ENCODE measurements at places on chromosomes 16 and 17.

- DNase-seq = peak; percentile 94
Observed at GRCh38 chr17:73343168-73343634, 31.4 kb upstream of the CDC42EP4 start.

GRCh38 chr16:4378161-4378666 lies 6.6 kb downstream of the VASN start:
- no peak for DNase-seq

DNA sequence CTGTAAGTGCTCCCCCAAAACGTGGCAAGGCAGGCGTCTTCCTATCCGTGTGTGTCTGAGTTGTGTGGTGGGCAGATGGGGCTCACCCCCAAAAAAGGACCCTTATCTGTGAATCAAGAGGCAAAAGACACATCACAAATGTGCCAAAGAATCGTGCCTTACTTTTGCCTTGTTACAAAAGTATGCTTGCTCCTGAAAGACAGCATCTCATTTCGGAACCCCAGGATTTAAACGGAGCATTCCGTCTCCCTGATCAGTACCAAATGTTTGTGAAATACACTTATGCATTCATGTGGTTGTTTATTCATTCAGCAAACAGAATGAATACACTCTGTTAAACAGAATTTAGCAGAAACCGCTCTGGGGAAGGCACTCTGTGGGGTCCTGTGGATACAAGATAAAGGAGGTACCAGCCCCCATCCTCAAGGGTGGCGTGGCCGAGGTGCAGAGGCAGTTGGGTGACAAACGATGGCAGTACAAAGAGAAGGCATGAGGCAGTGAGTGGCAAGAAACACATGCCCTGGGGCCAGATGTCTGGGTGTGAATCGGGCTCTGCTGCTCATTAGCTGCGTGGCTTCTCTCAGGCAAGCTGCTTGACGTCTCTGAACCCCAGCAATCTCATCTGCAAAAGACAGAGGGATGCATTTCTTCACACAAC lies 654 bp downstream of the WFDC1 start:
- DNase-seq = peak; percentile 33

GRCh38 chr16:88770461-88771293 lies 14.3 kb downstream of the PIEZO1 start:
- DNase-seq = peak; percentile 62

DNA sequence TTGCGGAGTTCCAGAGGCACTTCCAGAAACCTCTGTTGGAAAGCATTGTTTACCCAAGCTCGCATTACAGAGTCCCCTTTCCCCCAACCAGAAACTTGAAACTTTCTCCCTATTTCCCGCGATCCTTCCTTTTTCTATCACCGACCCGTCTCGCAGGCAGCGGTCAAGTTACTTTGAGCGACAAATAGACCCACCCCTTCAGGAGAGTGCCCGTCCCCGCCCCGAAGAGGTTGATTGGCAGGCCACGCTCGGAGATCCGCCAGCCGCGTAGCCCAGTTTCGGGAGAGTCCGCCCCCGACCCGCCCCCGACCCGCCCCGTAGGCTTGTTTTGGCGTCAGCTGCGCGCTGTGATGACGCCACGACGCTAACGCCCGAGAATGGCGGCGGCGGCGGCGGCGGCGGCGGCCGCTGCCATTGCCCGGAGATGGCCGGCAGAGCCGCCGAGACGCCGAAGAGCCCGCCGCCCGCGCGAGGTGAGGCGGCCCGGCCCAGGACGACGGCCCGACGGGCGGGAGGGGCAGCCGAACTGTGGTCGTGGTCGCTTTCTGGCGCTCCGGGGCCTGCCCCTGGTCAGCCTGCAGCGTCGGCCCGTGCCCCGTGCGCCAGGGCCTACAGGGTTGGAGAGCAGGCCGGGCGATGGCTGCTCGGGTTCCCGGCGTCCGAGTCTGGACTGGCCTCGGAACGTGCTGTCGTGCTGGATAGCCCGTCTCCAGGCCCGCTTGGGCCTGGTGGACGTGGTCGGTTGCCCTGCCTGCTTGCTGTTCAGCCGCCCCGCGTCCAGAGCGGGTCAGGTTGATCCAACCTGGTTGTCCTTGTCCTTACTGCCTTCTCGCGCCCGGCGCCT lies at the start of gene PSKH1:
TSS of gene PSKH1 (plus strand) at position 356 of the 844 bp plus-strand sequence. CDS start 15,496 bp downstream, outside the sequence.
- DNase-seq = peak; percentile 99

- no peak for DNase-seq
Observed at GRCh38 chr17:73822371-73822770, 178.1 kb upstream of the SDK2 start.

DNA sequence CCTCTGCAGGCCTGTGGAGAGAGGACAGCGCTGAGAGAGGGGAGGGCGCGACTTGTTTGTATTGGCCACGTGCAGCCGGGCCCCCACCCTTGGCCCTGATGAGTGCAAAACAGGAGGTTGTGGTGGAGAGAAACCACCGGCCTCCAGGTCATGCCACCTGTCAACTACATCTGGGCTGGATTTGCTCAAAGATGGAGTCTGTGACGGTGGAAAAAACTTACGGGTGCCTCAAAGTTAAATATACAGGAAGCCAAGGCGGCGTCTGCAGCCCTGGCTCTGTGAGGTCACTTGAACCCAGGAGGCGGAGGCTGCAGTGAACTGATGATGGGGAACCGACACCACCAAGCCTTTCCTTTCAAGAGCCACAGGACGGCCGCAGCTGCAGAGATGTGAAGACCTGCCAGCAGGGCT lies 15.7 kb downstream of the C16orf74 start:
- no peak for DNase-seq

DNA sequence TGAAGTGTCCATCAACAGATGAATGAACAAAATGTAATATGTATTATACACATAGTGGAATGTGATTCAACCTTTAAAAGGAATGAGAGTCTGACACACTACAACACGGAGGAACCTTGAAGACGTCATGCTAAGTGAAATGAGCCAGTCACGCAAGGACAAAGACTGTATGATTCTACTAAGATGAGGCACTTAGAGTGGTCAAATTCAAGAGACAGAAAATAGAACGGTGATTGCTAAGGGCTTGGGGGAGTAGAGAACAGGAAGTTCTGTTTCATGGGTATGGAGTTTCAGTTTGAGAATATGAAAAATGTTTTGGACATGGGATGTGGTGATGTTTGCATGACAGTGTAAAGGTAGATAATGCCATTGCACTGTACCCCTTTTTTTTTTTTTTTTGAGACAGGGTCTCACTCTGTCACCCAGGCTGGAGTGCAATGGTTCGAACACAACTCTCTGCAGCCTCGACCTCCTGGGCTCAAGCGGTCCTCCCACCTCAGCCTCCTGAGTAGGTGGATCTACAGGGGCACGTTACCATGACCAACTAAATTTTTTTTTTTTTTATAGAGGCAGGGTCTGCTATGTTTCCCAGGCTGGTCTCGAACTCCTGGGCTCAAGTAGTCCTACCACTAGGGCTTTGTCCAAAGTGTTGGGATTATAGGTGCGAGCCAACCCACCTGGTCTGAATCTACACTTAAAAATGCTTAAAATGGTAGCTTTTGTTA lies 2.9 kb upstream of the CCDC102A start:
- no peak for DNase-seq

- no peak for DNase-seq
Observed at GRCh38 chr16:67017421-67017750, 11.6 kb upstream of the CBFB start.

DNA sequence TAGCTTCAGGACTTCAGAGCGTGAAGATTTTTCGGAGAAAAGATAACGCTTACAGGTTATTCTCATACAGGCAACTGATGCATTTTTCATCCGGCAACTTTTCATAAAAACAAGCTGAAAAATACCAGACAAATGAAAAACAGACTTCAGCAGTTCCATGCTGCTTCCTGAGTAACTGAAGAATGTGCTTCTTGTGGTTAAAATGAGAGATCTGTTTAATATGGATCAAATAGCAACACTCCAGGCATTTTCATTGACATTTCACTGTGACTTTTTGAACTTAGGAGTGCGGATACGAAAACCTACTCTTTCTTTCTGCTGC lies 705 bp upstream of the PITPNC1 start:
- DNase-seq = peak; percentile 81

- no peak for DNase-seq
Observed at GRCh38 chr16:19578378-19578971, 23.0 kb downstream of the VPS35L start.

DNA sequence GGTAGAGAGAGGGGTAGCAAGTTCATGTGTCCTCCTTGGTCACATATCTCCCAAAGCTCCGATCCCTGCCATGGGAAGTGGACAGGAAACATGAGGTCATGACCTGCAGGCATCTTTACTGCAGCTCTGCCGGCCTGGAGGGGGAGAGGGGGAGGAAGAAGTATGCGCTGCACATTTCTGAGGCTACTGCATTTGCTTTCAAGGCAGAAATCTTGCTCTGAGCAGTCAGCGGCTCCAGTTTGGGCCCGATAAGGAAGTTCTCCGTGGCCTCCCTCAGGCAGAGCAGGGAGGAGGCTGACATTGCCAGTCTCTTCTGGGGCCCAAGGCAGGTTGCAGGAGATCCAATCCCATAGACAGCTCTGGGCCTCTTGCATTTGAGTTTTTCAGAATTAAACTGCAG lies 1.5 kb upstream of the NHERF1 start:
- no peak for DNase-seq

DNA sequence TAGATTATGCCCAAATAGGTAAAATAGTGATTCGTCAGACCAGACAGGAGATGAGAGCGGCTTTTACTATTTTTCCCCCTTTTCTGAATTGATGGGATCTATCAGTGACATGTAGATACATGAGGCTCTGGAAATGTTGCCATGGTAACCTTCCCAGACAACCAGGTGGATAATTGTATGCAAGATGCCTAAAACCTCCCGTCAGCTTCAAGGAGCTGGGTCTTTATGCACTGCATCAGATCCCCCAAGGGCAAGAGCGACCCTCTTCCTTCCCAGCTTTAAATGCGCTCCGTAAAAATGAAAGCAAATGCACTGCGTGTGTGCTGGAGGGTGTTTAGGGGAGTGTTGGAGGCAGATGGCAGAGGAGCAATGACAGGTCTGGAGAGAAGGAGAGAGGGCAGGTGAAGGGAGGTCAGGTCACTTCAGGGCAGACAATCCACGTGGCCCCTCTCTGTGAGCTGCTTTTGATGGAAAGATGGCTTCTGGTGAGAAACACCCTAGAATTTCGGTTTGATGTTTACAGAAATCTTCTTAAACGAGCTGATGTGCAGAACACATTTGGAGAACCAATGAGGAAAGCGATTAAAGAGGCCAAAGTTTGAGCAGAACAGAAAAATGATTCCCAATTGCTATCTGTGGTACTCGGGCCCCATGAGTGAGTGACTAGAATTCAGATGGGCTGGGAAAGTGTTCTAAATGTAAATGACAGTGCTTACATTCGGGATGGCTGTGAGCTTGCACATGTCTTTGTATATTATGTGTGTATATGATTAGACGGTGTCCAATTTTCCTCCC lies 461.7 kb upstream of the HSBP1 start:
- DNase-seq = no peak

GRCh38 chr16:97822-98221 lies 19.8 kb downstream of the MPG start:
- DNase-seq = no peak

- DNase-seq = no peak
Observed at GRCh38 chr16:56343661-56344517, 81.5 kb downstream of the AMFR start.

DNA sequence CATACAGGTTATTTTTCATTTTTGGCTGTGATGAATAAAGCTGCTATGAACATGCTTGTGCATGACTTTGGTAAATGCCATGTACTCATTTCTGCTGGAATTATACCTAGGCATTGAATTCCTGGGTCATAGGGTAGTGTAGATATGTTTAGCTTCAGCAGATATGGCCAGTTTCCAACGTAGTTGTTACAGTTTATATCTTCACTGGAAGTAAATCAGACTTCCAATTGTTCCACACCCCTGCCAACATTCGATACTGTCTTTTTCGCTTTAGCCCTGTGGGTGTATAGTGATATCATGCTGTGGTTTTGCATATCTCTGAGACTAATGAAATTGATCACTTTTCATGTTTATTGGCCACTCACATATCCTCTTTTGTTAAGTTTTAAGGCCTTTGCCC lies 50.4 kb downstream of the ARHGAP27 start:
- no peak for DNase-seq

DNA sequence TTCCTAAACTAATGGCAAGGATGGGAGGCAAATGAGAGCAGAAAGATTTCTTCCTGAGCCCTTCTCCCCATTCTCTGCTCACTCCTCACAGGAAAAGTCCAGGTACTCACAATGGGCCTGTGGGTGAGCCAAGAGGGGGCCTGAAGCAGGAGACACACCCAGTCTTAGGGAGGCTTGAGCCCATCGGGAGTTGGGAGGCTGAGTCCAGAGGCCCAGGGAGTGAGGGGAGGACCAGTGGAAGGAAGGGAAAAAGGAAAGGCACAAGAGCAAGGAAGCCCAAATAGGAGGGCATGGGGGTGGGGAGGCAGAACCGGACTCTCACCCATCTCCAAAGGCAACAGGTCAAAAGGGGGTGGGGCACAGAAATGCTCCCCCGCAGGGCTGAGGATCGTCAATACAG lies 68.1 kb upstream of the CNEP1R1 start:
- no peak for DNase-seq

- no peak for DNase-seq
Observed at GRCh38 chr17:80119839-80120238, 18.5 kb downstream of the GAA start.

DNA sequence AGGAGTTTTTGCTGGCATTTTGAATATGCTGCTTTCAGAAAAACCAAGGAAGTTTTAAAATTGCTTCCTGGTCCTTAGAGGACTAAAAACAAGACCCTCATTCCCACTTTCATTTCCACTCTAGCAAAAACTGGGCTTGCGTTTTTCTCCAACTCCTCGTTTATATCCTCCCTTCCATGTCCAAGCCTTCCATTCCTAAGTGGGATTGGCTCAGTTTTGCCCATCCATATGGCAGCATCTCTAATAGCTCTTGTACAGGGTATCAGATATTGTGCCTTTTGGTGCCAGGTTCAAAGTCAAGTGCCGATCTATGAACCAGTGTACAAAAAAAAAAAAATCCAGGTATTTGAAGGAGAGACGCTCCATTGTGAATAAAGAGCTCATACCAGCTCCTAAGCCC lies 9.9 kb upstream of the TBKBP1 start:
- DNase-seq = no peak

DNA sequence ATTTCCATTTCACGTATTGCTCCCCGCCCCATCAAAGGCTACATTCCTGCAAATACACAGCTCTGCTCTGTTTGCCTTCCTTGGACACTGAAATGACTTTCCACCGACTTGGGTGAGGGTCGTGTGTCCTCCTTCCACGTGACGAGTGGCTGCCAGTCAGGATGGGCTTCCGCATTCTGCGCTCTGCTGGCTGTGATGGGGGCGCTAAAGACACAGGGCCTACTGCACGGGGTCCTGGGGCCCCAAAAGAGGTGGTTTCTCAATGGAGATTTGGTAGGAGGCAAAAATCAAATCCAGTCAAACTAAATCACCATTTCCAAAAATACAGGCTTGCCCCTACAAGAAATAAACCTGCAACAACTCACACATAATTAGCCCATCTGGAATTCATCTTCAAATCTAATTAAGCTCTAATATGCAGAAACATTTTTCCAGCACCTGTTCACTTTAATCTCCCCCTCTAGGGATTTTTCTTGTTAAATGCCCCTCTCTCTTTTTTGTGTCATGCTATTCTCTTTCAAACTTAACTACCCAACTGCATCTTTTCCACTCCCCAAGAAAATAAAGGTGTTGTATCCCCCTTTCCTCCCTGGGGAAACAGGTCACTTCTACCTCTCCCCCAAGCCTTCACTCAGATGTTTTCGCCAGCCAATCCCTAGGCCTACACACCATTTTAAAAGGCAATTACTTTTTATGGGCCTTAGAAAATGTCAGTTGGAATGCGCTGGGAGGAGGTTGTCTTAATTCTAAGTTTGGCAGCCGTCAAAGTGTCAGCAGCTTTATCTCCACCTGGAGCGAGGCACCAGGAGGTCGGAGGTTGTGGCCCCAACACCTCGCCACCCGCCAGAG lies 21.9 kb upstream of the FAAP100 start:
- DNase-seq = no peak

All from adipocyte (in vitro differentiated cells).